ENCODE measurements at places on chromosomes 5 and 9.
A peak's percentile ranks its signal among the peaks of the same experiment; 100 is the strongest.

GRCh38 chr5:24767086-24767485, 122.3 kb upstream of the CDH10 start:
- no peak for DNase-seq

GRCh38 chr9:95363051-95363841, 45.7 kb upstream of the FANCC start:
- DNase-seq, result no peak

DNA sequence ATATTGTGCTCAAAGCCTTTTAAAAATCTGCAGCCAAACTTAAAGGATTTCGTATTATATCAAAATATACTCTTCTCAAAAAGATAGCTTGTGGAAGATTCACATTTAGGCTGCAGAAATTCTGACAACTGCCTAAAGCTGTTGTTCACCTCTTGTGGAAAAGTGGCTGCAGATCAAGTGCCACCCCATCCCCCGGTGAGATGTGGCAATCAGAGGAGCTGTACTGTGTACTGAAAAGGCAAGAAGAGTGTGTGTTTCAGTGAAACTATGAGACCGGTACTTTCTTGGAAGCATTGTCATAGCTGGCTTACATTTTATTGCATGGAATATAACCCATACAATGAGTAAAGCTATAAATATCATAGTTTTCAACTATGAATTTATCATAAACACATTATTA, 64.3 kb downstream of the CDH18 start:
- DNase-seq, result no peak

DNA sequence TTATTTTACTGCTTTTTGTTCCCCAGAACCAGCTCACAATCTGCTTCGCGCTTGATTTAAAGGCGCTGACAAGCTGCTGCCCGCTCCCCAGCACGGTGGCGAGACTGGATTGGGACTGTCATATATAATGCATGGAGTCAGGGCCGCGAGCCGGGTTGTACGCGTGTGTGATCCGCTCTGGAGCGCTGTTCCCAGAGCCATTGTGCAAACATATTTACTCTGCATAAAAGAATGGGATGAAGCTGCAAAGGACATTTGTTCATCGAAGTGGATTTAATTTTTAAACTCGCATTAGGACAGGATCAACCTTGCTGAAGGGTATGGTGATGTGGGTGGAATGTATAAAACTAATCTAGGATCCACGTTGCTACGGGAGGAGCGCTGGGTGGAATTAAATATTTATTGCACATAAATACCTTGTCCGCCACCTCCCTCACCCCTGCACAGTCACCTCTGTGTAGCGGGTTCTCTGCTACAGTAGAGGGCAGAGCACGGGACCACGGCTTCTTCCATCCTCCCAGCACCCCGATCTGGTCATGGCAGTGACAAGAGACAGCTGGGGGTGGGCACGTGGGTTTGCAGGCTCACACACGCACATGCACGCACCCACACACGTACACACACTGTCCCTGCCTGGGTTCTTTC, 18.1 kb upstream of the FCN1 start:
- no peak for DNase-seq

DNA sequence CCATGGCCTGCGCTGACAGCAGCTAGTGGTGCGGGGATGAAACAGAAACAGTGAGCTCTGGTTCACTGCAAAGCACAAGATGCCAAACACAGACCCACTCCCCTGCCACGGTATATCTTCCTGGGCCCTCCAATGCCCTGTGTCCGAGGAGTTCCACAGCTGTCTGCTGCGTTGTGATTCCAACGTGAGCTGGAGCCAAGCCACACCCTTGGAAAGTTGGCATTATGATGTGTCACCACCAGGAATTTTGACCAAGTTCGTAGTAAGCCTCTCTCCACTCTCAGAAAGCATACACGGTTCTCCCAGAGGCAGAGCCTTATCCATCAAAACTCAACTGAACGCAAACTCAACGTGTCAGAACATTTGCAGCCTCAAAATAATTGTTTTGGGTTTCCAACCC, 55.6 kb downstream of the MACROH2A1 start:
- no peak for DNase-seq

- DNase-seq, result no peak
These were observed 275.0 kb upstream of the MVB12B start for GRCh38 chr9:126051446-126052130.

- no peak for DNase-seq
These were observed 44.7 kb upstream of the NKD2 start for GRCh38 chr5:963673-964531.

DNA sequence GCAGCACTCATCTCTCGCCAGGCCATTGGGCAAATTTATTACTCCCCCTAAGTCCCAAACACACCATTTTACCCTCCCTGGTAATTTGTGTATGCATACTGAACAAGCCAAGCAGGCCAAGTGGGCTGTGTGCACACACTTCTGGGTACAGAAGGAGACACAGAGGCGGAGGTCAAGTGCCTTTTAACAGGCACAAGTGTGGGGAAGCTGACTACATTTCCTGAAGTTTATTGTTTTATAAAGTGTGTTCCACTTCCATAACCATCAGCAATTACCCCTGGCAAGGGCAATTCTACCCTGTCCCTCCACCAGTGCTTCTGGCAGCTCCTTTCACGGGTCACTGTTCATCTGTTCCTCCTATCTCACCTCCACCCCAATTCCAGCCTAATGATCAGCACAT, 93.9 kb downstream of the SETX start:
- no peak for DNase-seq

DNA sequence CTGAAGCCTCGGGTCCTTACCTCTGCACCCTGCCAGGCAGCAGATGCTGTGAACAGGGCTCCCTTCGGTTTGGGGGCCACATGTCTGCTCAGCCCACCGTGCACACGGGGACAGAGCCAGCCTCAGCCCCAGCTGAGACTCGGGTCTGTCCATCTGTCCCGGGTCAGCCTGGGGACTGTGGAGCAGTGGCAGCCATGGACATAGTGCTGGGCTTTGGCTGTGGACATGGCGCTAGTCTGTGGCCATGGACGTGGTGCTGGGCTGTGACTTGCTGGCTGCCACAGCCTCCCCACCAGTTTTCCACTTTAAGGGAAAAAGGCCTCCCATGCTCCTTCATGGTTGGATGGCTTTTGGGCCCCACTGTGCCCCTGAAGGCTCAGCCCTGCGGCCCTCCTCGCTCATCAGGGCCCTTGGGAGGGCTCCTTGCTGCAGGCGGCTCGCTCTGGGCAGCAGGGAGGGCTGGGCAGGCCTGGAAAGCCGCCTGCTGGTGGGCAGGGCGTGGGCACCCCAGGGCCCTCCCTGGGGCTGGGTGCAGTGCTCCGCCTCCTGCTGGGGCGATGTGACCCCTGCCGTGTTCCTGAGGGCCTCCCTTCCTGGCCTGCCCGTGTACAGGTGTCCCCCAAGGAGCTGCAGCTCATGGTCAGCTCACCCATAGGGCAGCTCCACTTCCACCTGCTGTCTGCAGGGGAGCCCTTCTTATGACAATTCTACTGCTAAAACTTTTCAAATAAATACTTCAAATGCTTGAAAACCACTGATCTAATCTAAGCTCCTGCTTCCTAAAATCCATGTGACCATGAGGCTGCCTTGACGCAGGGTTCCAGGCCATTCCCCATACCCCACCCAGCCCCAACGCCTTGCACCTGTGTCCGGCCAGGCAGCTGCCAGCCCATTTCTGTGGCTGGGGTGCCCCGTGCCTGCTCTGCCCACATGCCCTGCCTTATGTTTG, 112.1 kb upstream of the LMX1B start:
- DNase-seq, result no peak

DNA sequence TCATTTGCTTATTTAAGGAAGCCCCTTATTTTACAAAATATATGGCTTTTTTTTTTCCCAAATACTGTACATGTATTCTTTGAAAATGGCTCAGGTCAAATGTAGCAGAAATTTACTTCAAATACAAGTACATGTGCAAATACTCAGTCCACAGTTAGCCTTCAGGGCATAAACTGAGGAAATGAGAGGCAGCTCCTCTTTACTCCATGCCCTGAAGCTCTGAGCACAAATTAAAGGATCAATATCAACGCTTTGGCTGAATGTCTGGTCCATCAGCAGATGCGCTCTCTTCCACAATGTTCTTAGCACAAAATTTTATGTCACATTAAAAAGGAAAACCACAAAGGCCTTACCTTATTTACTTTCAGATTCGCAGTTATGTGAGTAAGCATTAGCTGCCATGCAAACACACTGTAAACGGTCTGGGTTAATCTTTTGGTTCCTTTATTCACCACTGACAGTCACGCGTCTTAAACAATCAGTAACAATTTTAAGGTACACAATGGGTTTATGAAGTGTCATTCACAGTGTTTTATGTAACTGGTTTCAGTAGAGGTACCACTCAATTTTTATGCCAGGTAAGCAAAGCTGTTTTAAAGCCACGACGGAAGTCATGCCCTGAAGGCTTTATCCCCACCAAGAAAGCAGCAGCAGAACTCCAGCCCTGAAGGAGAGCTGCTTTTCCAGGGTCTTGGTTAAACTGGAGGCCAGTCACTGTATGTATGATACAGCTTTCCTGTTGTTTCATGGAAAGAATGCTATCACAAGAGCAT, 103.4 kb downstream of the OTULIN start:
- DNase-seq, result peak; percentile 98

- DNase-seq, result no peak
These were observed 65.5 kb upstream of the POU4F3 start for GRCh38 chr5:146273109-146273508.

DNA sequence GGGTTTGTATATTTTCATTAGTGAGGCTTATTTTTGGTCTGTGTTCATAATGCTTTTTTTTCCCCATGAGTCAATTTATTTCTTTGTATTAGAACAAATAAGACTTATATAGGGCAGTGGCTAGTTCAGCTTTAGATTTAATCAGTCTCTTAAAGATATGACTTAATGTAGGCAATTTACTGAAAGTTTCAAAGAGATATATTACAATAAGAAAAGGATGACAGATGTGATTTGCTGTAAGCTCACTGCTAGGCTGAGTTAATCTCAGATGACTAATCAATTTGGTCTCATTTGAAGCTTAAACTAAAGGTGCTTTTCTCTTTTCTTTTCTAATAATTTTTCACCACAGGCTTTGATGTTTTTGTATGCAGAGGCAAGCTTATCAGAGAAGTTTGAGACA, 291.8 kb upstream of the DAP start:
- DNase-seq, result no peak

DNA sequence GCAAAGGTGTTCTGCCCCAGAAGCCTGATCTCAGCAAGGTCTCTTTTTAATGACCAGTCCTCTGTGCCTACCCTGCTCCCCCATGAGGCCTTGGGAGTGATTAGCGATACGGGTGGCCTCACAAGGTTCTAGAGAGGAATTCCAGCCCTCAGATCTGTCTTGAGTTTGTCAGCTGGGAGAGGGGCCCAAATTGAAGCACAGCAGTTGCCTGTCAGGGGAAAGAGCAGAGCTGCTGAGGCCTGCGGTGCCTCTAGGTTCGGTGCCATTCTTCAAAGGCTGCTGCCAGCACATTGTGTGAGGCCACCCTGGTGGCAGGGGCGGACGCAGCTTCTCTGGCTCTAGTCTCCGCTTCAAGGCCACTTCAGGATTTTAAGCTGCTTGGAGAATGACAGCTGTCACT, 85.7 kb upstream of the GRIA1 start:
- DNase-seq, result no peak

DNA sequence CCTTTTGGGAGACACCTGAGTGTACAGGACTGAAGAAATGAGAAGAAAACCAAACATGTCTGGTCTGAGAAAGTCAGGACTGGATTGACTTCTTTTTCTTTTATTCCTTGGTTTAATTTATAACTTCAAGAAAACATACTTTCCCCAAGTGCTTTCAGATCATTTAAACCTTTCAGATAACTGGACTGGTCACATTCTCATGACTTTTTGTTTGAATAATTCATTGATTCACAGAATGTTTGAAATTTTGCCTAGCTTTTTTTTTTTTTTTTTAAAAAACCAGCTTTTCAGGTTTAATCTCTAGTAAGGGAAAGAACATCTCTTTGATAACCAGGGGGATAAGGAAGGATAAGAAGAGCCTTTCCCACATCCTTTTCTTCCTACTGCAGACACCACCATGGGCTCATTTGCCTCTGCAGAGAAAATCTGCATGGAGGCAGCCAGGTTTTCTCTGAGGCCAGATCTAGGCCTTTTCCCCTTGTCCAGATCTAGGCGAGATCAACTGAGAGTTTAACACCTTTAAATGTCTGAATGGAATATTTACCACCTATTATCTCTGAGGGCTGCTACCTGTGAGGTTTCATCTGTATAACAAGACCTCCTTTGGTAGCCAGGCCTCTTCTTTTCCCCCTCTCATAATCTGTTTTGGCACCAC, 45.0 kb upstream of the SLC28A3 start:
- no peak for DNase-seq

GRCh38 chr5:17076272-17076671, 140.2 kb upstream of the MYO10 start:
- DNase-seq, result no peak

- DNase-seq, result no peak
These were observed 59.6 kb upstream of the ADAMTS19 start for GRCh38 chr5:129400395-129400983.

DNA sequence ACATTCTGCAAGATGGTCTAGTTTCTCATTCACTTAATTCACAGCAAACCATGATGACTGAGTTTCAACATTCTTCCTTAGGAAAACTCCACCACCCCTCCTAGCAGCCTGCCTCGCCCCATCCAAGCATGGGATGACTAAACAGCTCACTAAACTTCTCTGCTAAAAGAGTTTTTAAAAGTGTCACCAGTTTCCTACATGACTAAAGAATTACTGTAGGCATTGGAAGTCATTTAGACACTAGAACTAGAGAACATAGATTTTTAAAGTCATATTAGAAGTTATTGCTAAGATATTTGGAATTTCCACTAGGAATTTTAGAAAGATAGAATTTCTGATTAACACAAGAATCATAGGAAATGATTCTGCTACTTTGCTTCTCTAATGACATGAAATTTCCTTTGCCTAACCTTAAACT, 5.5 kb upstream of the ESM1 start:
- no peak for DNase-seq

DNA sequence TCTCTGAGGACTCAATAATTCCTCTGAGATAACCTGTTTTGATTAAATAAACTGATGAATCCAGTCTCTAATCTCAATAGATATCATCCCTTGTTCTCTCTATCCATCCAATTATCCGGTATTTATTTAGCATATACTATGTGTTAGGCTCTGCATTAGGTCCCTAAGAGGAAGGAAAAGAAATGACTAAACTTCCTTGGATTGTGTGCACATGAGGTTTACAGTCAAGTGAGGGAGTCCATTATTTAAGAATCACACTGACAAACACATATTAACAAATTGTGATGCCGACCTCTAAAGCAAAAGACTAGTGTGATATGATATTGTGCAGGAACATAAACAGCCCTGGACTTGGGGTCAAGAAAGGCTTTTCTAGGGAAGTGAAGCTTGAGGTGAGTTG, 140.8 kb downstream of the HMHB1 start:
- DNase-seq, result no peak

GRCh38 chr9:104969116-104969515, 41.2 kb upstream of the ABCA1 start:
- no peak for DNase-seq

DNA sequence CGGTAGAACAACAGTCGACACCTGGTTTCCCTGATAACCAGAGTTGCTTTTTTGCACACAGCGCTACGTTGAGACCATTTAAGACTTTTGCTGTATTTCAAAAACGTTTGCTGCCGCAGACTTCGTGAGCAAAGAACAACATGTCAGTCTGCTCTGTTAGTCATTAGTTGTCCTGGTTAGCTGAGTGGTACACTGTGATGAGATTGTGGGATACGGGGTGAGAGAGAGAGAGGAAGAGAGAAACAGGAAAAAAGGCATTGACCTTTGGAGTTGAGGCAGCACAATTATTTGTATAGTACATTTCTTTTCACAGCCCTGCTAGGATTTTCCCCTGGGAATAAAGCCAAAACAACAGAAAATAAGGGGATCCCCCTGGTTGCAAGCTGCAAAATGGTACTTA, 306.1 kb upstream of the WWC1 start:
- DNase-seq, result no peak
